Activated CD4-positive, alpha-beta T cell treated with anti-CD3 and anti-CD28 coated beads, Interleukin-2, amount 50 U/mL, for 24 hours (primary cell): ENCODE measurements at places on chromosomes 1 and 21.

DNA sequence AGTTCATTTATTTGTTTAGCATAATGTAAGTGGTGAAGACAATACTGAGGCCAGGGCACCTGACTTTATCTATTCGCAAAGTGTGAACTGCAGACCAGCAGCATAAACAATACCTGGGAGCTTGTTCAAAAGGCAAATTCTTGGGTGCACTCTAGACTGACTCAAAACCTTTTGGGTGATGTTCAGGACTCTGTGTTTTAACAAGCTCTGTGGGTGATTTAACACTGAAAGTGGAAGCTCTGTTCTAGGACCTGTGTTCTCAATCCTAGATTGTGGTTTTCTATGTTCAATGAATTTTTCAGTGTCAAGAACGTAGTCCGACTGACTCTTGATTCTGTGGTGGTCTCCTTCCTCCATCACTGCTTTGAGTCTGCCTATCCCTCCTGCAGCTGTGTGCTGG is 71.9 kb downstream of the GPR88 start:
- DNase-seq: no peak

DNA sequence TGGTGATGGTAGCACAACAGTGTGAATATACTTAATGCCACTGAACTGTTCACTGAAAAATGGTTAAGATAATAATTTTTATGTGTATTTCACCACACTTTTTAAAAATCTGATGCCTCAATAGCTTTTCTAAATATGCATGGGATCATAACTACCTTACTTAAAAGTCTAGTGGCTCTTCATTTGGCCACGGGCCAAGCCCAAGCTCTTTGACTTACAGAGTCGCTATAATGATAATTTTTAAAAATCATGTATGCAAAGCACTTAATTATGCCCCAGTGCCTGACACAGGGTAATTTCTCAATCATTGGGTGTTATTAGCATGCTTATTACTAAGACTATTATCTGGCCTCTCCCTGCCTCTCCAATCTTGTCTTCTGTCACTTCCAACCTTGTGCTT is 7.6 kb upstream of the CNN3 start:
- DNase-seq: no peak

DNA sequence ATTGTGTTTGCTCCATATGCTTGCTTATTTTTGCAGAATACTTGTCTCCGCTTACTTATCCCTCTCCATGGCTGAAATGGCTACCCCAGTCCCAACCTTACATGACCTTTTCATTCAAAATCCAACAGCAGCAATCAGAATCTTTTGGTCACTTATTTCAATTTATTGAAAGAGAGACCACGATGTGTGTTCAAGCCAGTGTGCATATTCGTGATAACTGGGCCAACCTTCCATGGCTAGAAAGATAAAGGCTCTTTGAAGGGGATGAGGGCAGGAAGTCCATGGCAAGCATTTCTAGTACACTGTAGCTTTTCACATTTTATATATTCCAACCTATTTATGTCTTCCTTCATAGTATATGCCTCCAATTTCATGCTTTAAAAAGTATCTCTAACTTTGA is 23.1 kb downstream of the HSD11B1 start:
- DNase-seq: no peak

GRCh38 chr1:241391926-241392710 is 35.1 kb upstream of the RGS7 start:
- no peak for DNase-seq
